Progenitor cell of endocrine pancreas (in vitro differentiated cells): ENCODE measurements at places on chromosomes 5 and 9.

DNA sequence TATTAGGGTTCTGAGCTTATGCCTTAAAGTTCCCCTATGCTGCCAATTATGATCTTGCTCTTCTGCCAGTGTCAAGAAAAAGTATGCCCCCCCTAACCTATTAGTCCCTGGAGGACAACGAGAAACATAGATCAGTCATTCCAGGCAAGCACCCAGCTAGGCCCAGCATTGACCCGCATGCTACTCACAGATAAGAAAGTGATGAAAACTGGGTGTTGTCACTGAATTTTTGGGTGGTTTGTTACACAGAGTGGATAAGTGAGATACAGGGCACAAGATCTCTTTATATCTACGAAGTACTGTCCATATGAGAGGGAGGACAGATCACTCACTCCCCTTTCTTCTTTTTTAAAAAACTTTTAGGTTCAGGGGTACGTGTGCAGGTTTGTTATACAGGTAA, 6.4 kb upstream of the TEX48 start:
- H3K4me3 ChIP-seq: no peak overlapping the region
- H3K27me3 ChIP-seq: peaks cover 7% of the 10 kb centered on the region
- H3K27ac ChIP-seq: no peak overlapping the region
- DNase-seq: no peak
- H3K36me3 ChIP-seq: no peaks in the 10 kb centered on the region

GRCh38 chr5:43193894-43194265, 1.9 kb downstream of the NIM1K start:
- peaks cover 8% of the 10 kb centered on the region for H3K4me1 ChIP-seq
- H3K36me3 ChIP-seq: no peaks in the 10 kb centered on the region
- H3K4me3 ChIP-seq: no peak overlapping the region
- no peak for DNase-seq
- H3K27ac ChIP-seq: no peak overlapping the region

GRCh38 chr9:12689233-12689632, 4.0 kb upstream of the TYRP1 start:
- no peaks in the 10 kb centered on the region for H3K27me3 ChIP-seq
- DNase-seq: no peak

DNA sequence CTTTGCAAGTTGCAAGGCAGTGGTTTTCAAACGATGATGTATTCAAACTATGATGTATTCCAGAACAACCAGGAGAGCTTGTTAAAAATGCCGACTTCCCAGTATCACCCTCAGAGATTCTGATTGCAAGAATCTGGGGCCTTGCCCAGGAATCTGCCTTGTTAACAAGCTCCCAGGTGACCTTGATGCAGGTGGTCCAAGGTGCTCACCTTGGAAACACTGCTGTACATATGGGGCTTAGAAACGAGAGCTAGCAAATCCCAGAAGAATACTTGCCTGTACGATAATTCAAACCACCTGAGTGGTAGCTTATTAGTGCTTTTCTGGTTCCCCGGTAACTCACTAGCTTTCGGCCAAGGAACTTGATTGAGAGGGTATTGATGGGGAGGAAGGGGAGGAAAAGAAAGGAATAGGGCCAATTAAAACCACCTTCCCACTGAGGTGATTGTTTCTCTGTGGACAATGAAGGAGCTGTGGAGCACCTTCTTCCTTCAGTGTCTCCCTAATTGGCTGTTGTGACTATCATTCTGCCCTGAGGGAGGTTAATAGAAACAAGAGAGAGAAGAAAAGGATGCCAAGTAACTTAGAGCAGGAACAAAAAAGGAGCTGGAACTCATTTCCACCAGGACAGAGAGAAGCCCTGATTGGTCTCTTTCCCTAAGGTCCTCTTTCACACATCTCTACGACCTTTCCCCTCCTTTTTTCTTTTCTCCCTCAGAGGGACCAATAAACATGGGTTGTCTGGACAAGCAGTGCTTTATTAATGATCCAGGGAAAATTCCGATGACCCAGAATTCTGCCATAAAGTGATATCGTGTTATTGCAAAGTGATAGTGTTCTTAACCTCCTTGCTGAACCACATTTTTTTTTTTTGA, 218.8 kb downstream of the TMEM167A start:
- no peaks in the 10 kb centered on the region for H3K27me3 ChIP-seq
- no peak overlapping the region for H3K4me3 ChIP-seq
- H3K27ac ChIP-seq: no peak overlapping the region
- no peak for DNase-seq
- H3K4me1 ChIP-seq: peaks cover 26% of the 10 kb centered on the region

GRCh38 chr5:179803651-179804554, 2.8 kb downstream of the MGAT4B start:
- peaks cover 9% of the 10 kb centered on the region for H3K36me3 ChIP-seq
- H3K27me3 ChIP-seq: no peaks in the 10 kb centered on the region
- DNase-seq: no peak
- H3K4me1 ChIP-seq: peaks cover 15% of the 10 kb centered on the region
- H3K4me3 ChIP-seq: peak overlapping the region; percentile 35

DNA sequence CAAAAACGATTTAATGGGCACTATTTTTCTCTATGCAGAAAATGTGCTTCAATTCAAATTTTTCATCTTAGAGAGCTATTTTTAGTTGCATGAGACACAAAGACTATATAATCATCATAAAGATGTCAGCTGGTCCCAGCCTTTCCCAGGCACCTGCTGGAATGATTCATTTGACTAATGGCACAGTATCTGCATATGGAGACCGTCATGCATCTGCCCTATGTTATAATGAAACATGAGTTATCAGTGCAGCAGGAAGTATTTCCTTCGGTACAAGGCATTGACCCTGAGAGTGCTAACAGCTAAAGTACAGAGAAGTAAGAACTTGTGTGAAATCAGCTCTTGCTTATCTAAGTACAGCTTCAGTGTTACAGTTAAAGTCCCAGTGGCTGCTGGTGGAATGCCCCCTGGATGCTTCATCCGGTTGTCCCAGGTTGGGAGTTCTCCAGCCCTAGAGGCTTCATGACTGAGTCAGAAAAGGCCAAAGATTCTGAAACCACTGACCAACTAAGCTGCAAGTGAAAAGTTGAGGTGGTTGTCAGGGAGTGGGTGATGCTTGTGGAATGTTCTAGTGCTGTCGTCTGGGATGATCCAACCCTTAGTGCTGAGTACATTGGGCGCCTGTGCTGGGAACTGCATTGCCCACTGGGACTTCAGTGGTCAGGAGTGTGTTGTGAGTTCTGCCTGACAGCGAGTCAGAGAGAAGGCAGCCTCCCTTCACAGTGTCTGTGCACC, 57.2 kb downstream of the MTRR start:
- H3K4me3 ChIP-seq: no peak overlapping the region
- no peak overlapping the region for H3K27ac ChIP-seq
- no peaks in the 10 kb centered on the region for H3K36me3 ChIP-seq
- no peak for DNase-seq
- H3K4me1 ChIP-seq: no peaks in the 10 kb centered on the region

- H3K4me3 ChIP-seq: no peak overlapping the region
- no peak overlapping the region for H3K27ac ChIP-seq
- peaks cover 54% of the 10 kb centered on the region for H3K27me3 ChIP-seq
- H3K36me3 ChIP-seq: no peaks in the 10 kb centered on the region
- DNase-seq: no peak
These were observed 49.3 kb upstream of the PPARGC1B start for GRCh38 chr5:149680810-149681221.

DNA sequence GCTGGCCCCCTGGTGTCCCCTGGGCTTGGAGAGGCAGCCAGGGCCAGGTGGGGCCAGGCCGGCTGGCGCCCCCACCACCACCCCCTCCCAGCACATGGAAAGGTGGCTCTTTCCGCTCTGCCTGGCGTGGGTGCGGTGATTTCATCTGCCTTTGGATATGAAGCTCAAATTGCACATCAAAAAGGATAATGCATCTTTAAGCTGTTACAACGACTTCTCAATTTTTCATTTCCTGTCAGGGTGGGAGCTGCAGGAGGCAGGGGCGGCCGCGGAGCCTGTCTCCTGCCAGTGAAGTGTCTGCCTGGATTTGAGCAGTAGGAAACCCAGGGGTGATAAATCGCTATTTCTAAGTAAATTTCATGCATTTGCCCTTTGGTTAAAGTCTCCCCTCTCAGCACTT, 169.2 kb upstream of the MVB12B start:
- no peak for DNase-seq
- H3K4me3 ChIP-seq: no peak overlapping the region
- H3K27me3 ChIP-seq: peaks cover 23% of the 10 kb centered on the region
- H3K36me3 ChIP-seq: no peaks in the 10 kb centered on the region
- peaks cover 3% of the 10 kb centered on the region for H3K4me1 ChIP-seq

DNA sequence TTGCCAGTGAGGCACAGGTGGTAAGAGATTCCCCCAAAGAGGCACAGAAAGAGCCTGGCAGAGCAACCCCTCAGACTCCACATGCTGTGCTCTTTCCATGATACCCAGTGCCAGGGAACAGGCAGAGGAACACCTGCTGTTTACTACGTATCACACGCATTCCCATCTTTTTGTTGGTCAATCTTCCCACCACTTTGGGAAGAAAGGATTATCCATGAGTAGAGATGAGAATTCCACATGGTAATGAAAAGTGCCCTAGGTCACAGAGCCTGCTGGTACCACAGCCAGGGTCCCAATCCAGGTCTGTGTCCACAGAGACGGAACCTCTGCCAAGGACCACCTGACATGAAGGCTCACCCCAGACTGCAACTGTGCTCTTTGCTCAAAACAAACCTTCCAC, 86.6 kb downstream of the LHFPL2 start:
- no peak for DNase-seq
- H3K4me1 ChIP-seq: no peaks in the 10 kb centered on the region
- peaks cover 6% of the 10 kb centered on the region for H3K36me3 ChIP-seq
- no peak overlapping the region for H3K4me3 ChIP-seq
- no peaks in the 10 kb centered on the region for H3K27me3 ChIP-seq

- H3K36me3 ChIP-seq: no peaks in the 10 kb centered on the region
- DNase-seq: no peak
- no peaks in the 10 kb centered on the region for H3K4me1 ChIP-seq
- H3K4me3 ChIP-seq: no peak overlapping the region
- H3K27me3 ChIP-seq: peaks cover 4% of the 10 kb centered on the region
- no peak overlapping the region for H3K27ac ChIP-seq
These were observed 8.1 kb downstream of the TTC16 start for GRCh38 chr9:127724012-127724411.
